Renal cortex interstitium (tissue), 15 donors: ENCODE measurements at places on chromosomes 7 and 10.

GRCh38 chr7:49112647-49113046 lies 188.3 kb downstream of the CDC14C start:
- DNase-seq = no peak

GRCh38 chr10:125023862-125024496 lies 82.1 kb downstream of the ZRANB1 start:
- DNase-seq = no peak

- no peak for DNase-seq
Measured at GRCh38 chr10:30996481-30997005, 35.1 kb downstream of the ZNF438 start.

DNA sequence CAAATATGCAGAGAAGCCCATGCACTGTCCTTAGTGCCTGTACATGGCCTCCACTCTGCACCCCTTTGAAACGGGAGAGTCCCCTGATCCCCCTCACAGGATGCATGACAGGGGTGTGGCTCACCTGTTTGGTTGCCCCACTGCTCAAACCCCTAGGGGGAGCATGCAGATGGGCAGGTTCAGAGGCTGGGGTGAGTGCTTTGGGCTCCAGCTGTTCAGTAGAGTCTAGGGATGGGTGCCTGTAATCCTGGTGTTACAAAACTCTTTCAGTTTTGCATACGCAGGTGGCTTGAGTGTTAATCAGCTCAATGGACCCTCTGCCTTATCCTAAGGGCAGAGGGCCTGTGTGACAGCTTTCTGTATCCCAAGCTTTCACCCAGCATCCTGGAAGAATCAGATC lies 7.8 kb upstream of the SFTPA1 start:
- no peak for DNase-seq

- no peak for DNase-seq
Measured at GRCh38 chr7:503575-504111, 16.0 kb downstream of the PDGFA start.

DNA sequence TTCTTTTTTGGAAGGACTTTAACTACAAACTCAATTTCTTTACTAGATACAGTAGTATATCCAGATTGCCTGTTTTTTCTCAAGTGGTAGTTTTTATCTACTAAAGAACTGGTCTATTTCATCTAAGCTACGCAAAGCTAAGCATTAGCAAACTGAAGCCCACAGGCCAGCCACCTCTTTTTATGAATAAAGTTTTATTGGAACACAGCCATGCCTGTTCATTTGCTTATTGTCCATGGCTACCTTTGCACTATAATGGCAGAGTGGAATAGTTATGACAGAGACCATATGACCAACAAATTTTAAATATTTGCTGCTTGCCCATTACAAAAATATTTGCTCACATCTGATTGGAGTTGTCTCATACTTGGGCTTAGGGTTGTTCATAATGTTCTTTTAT lies 168.7 kb downstream of the CAMK1D start:
- DNase-seq = no peak

DNA sequence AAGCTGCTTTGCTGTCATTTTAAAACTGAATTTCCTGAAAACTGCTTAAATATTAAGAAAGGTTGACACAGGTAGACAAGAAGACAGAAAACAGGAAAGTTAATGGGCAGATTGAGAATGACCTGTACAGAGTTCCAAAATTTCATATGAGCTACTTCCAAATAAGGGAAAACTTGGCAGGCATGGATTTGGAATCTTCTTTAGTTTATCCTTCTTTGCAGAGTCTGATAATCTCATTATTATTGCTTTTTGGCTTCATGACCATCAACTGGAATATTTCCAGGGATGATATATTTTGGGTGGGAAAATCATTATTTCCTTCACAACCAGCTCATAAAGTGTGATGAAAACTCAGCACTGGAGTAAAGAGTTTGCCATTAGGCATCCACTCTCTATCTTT lies 346.5 kb upstream of the NPVF start:
- DNase-seq = no peak

DNA sequence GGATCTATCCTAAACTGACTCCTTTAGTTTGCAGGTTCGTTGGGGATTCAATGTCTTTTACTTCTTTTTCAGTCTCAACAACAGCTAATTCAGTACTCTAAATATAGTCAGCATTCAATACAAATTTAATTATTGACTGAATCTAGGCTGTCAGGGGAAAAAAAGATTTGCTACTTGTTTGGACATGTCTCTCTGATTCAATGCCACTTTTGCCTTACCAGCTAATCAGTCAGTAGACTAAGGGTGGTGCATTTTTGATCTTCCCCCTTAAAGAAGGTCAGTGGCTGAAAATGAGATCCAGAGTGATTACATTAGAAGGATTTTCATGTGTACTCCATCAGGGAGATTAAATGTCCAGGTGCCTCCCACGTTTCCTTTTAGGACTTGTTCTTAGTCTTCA lies 145.1 kb downstream of the C1GALT1 start:
- DNase-seq = no peak

- no peak for DNase-seq
Measured at GRCh38 chr10:124224331-124225028, 131.1 kb upstream of the CHST15 start.

DNA sequence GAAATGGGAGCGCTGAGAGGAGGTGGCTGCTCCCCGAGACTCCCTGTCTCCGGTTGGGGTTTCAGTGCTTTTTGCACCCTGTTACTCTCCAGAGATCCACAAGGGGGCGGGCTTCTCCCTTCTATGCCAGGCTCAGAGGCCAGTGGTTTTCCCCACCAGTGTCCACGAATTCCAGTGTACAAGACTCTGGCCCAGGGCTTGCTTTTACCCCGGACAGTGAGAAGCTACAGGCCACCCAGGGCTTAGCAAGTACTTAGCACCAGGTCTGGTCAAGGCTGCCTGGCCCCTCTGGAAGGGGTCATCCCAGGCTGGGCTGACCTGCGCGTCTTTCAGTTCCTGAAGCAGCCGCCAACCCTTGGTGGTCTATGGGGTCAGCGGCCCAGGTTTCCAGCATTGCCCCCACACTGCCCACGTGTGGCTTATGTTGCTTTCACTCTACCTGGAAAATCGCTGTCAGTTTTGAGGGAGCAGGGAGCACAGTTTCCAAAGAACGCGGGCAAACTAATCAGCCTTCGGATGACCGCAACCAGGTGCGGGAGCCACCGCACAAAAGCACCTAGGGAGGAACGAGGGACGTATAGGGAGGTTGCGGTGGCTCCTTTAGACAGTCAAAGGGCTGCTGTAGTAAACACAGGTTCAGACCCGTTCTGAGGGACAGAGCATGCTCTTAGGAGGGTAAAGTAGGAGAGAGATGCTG lies 6.8 kb downstream of the CYP26A1 start:
- no peak for DNase-seq

DNA sequence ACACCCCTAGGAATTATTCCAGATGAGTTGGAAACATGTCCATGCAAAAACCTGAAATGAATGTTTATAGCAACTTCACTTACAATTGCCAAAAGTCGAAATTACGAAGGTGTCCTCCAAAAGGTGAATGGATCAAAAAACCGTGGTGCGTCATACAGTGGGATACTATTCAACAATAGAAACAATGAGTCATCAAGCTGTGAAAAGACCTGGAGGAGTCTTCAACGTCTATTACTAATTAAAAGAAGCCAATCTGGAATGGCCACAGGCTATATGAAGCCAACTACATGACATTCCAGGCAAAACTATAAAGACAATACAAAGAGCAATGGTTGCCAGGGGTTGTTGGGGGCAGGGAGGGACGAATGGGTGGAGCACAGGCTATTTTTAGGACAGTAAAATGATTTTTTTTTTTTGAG lies 12.6 kb upstream of the PPP2R2D start:
- DNase-seq = no peak

DNA sequence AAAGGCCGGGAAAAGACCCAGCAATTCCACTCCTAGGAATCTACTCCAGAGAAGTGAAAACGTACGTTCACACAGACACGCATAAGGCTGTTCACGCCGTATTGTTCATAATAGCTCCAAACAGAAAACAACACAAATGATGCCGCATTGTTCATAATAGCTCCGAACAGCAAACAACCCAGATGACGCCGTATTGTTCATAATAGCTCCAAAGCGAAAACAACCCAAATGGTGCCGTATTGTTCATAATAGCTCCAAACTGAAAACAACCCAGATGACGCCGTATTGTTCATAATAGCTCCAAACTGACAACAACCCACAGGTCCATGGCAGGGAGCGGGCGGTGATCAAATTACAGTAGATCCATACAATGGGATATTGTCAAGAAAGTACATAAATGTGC lies 85.2 kb upstream of the DNAAF5 start:
- no peak for DNase-seq

DNA sequence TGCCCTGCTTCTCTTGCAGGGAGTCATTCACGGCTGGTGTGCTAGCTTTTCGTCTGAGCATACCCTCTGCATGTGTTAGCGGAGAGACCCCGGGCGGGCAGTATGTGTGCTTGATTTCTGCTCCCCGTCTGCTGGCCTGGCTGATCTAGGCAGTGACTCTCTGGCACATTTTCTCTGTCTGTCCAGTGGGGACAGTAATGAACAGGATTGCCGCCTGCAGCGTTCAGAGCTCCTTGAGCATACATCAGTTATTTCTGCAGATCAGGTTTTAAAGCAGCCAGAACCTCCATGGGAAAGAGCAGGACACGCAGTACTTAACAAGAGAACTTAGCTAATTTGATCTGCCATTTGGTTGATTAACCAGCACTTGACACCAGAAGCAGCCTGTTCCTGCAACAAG lies 242.5 kb downstream of the CELF2 start:
- no peak for DNase-seq

DNA sequence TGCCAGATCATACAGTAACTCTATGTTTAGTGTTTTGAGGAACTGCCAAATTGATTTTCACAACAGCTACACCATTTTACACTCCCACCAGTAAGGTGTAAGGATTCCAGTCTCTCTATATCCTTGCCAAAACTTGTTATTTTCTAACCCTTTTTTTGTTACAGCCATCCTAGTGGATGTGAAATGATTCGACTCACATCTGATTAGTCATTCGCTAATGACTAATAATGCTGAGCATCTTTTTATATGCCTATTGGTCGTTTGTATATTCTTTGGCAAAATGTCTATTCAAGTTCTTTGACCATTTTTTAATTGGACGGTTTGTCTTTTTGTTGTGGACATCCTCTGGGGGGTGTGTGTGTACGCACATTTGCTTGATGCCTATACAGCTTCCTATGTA lies 142.8 kb downstream of the DGKB start:
- DNase-seq = no peak

DNA sequence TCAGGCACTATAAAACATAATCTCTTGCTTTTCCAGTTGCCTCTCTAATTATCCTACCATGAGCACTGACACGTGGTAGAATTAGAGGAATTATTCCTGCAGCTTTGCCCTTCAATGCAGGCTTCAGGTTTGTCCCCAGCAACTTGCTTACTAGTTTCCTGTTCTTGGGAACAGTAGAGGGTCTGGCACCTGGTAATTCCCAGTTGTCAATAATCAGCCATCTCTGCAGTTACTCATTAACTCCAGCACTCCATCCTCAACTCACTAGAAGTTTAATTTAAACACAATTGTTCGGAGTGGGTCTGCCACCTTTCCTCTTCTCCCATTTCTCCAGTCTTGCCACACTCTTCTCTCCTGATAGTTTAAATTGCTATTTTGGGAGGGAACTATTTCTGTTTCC lies 324.3 kb upstream of the KIAA1217 start:
- DNase-seq = no peak

- DNase-seq = no peak
Measured at GRCh38 chr10:116469437-116469836, 41.8 kb downstream of the PNLIPRP3 start.
